ENCODE measurements at places on chromosomes 7 and 10. TPM values are rescaled to one million over a fixed set of nuclear protein-coding genes. Genes with fewer than 3 reads are reported as not detected.

The ARMC3 gene
- total RNA-seq: not detected

- no peak for DNase-seq
Measured at GRCh38 chr7:138929969-138930368, 51.2 kb downstream of the KIAA1549 start.

DNA sequence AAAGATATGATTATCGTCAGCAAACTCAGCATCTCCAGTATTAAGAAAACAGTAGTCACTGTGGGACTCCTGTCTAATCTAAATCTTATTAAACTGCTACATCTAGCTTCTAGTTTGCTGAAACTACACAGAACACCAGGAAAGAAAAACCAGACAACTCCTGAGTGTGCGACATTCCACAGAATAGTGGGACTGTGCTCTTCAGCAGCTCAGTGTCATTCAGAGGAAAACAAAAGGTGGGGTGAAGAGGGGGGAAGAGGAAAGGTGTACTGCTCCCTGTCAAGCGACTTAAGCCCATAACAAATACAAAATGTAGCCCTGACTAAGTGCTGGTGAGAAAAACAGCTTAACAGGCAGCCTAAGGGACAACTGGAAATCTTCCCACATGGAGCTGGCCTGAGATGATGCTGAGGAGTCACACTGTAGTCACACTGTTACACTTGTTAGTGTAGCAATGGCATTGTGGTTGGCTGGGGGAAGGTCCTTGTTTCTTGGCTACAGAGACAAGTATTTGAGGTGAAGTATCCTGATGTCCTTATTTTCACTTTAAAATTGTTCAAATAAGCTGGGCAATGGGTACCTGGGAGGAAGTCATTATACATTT lies 135.5 kb downstream of the USP6NL start:
- DNase-seq: no peak

The SYT15 gene
- total RNA-seq: 0.55 TPM

DNA sequence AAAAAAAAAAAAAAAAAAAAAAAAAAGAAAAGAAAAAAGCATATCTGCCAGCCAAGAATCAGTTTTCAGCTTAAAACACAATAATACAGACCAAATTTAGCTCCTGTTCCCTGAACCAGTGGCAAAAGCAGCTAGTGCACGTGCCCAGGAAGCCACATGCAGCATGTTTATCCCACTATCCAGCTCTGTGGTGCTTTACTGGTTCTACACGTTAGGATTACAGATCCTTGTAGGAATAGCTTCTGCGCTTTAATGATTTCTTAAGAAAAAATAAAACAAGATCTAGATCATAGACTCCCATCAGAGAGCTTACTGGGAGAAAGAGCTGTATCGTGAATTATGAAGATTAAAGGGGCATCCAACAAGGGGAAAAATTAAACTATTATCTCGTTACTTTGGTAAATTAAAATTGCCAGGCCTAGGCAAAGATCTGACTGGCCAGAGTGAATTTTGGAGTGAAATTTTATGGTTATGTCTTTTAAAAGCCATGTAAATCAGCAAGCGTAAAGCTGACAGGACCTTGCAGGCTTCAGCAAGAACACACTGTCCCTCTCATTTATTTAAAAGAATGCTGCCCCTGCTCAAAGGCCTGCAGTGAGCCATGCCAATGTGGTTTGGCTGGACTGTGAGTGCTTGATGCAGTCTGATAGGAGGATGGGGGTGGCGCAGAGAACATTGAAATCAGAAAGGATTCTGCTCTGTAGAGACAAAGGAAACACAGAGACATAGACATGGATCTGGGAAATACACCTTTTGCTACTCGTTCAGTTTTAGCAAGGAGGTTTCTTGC lies 177.3 kb upstream of the PHYHIPL start:
- no peak for DNase-seq

DNA sequence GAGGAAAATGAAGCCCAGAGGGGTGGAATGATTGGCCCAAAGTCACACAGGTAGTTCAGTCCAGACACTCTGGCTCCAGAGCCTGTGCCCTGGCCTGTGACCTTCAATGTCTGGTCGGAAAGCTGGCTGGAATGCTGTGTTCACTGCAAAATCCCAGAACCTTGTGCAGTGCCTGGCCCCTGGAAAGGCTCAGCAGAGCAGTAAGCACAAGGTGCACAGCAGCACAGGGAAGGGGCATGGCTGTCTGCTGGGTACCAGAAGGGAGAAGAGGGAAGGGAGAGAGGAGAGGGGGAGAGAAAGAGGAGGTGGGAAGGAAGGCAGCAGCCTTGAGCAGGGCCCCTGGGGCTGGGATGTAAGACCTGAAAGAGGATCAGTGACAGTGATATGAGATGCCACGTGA lies 28.4 kb upstream of the C10orf71 start:
- no peak for DNase-seq

GRCh38 chr10:43338117-43338516 lies 33.3 kb upstream of the FXYD4 start:
- no peak for DNase-seq

DNA sequence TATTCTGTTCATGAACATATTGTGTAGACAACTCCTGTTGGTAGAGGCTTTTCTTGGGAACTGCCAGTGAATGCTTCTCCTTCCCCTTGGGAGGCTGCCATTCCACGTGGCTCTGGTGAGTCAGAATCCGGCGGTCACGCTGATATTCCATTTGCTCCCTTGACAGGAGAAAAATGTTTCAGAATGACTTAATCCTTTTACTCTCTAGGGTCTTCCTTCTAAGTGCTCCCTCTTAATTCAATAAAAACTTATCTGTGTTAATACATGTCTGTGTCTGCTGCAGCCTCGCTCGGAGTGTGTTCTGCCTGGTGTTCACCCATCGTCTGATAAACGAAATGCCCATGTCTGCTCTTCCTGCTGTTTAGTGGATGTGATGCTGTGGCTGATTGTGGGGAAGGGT lies 278.6 kb downstream of the ARHGAP12 start:
- DNase-seq: peak; percentile 94

DNA sequence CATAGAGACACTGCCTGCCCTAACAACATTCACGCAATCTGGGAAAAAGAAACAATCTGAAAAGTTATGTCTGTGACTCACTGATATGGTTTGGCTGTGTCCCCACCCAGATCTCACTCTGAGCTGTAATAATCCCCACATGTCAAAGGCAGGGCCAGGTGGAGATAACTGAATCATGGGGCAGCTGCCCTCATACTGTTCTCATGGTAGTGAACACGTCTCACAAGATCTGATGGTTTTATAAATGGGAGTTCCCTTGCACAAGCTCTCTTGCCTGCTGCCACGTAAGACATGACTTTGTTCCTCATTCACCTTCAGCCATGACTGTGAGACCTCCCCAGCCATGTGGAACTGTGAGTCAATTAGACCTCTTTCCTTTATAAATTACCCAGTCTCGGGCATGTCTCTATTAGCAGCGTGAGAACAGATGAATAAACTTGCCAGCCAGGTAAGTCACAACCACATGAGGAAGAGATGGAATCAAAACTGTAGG lies 341.5 kb upstream of the AOAH start:
- DNase-seq: no peak

DNA sequence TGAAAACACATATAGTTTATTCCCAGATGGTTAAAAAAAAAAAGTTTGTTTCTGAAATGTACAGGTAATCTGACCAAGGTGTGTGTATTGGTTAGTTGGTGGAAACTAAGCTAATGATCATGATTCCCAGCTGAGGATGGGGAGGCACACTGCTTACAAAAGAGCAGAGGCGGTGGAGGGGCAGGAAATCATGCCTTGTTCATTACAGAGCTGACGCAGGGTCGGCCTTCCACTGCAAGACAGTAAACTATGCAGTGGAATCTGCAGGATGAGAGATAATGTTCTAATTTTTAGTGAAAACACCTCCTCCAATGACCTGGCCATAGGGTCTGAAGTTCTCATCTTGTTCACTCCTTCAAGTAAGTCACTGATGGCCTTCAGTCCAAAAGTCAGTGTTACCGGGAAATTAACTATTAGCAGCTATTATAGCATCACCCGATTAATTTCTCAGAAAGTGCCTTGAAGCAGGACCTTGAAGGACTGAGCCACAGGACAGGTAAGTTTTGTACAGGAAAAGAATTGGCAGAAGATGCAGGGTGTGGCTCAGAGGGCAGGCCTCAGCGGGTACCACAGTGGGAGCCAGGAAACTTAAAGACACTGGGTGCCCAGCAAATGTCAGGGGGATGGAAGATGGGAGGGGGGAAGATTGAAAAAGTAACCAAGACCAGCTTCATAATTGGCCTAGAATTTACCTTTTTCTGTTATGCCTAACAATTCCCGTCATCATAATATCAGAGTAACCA lies 36.0 kb downstream of the MYOF start:
- DNase-seq: peak; percentile 56

The CYP3A4 gene
- 3.8 TPM for total RNA-seq

GRCh38 chr7:55242613-55243012 lies 122.5 kb upstream of the LANCL2 start:
- DNase-seq: no peak

DNA sequence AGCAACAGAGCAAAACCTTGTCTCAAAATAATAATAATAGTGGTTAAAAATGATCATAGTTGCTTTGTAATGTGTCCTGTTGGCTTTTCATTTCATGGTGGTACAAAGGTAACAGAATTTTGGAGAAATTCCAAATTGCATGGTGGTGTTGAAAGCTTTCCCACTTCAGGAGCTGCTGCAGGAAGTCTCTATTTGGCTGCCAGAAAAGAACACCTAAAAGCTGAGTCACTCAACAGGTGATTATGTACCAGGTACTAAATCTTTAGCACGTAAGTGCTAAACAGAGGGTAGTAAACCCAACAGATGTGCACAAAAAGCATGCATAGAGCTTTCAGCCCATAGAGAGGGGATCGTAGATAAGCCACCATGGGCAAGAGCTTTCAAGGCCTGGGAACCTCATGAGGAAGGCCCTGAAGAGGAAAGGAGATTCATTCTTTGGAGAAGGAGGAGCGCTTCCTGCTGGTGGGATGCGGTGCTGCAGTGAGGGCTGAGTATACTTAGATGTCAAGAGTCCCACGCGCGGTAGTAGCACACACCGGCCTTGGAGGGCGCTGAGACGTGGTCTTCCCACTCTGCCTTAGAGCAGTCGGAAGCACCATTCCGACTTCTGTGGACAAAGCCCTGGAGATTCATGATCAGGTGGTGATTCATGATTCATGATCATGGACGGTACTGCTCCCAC lies 118.7 kb downstream of the RALA start:
- peak; percentile 85 for DNase-seq

- DNase-seq: no peak
Measured at GRCh38 chr7:130560972-130561371, 69.1 kb downstream of the MEST start.

The SPDYE9 gene
- not detected for total RNA-seq

The C10orf67 gene
- total RNA-seq: 1.3 TPM

The CCL24 gene
- total RNA-seq: 0.72 TPM

The IL6 gene
- total RNA-seq: 9.1 TPM

The IMMP2L gene
- total RNA-seq: 16.7 TPM

DNA sequence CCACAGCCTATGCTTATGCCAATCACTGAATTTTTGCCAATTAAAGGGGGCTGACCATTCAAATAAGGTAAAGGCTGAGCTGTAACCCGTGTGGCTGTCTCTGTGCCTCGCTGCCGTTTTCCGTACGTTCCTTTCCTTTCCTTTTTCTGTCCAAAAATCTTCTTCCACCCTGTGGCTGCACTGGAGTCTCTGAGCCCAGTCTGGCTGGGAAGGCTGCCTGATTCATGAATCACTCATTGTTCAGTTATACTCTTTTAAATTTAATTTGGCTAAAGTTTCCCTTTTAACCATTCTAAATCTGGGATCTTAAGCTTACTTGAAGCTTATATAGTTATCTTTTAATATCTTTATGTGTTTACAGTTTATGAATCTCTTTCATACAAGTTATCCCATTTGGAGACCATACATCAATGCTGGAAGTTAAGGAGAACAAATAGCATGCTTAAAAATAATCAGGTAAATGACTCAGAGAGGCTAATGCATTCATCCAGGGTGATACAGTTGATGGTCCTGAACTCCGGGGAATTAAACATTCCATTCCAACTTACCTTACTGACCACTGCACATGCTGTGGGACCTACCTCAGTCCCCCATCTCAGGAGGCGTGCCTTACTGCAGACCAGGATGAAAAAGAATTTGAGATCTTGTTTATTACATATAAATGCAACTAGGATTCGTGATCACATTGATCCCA lies 385.3 kb upstream of the ADARB2 start:
- no peak for DNase-seq

DNA sequence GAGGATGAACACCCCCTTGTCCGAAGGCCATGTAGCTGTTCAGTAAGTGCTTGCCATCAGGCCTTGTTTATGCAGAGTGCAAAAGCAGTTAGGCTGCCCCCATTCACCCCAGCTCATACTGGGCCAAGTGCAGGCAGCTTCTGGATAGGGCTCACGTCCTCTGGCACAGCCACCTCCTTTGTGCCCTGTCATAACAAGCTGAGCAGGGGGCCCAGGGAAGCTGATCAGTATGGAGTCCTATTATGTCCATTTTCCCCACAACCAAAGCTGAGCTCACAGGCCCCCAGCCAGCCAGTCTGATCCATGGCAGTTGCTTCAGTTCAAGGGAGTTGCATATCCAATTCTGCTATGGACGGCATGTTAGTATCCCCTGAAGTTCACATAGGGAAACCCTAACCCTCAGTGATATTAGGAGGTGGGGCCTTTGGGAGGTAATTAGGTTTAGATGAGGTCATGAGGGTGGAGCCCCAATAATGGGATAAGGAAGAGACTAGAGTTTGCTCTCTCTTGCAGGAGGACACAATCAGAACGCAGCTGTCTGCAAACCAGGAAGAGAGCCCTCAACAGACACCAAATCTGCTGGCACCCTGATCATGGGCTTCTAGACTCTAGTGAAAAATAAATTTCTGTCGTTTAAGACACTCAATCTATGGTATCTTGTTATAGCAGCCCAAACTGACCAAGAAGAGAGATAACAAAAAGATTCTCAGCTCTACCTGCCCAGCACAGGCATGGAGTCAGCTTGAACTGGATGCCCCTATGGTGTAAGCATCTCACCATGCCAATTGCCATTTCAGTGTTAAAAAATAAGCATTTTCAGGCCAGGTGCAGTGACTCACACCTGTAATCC lies 155.9 kb downstream of the FGFR2 start:
- DNase-seq: no peak

- DNase-seq: no peak
Measured at GRCh38 chr7:32500922-32501341, 5.6 kb downstream of the AVL9 start.

The GIGYF1 gene
- total RNA-seq: 44.3 TPM

- no peak for DNase-seq
Measured at GRCh38 chr7:30214651-30215137, 69.7 kb upstream of the ZNRF2 start.

DNA sequence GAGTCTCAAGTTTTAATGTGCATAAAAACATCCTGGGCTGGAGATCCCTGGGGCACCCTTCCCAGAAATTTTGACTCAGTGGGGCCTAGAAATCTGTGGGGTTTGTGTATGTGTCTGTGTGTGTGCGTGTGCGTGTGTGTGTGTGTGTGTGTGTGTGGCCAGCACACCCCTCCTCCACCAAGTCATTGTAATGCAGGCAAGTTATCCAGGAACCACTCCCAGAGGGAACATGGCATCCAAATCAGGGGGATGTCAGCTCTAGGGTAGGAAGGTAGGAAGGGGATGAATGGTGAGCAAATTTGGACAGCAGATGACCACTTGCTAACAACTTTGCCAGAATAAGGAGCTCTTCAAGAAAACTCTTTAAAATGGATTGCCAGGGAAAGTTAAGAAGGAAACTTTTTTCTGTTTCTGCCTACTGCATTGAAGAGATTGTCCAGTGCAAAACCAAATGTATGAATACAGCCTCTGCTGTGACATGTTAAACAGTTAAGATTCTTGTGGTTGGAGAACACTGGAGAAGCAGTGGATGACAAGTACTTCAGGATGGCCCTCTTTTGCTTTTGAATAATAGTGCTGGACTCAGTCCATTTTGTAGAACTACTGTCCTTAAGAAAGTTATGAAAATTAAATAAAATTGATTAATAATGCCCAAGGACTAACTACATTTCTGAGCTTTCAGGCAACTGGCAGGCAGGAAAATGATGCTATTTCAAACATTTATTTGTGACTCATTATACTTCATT lies 12.3 kb downstream of the STAMBPL1 start:
- DNase-seq: no peak

The PHKG1 gene
- total RNA-seq: 1.6 TPM
